SIG-M5 (cell line): ENCODE measurements at places on chromosomes 2 and 18.

DNA sequence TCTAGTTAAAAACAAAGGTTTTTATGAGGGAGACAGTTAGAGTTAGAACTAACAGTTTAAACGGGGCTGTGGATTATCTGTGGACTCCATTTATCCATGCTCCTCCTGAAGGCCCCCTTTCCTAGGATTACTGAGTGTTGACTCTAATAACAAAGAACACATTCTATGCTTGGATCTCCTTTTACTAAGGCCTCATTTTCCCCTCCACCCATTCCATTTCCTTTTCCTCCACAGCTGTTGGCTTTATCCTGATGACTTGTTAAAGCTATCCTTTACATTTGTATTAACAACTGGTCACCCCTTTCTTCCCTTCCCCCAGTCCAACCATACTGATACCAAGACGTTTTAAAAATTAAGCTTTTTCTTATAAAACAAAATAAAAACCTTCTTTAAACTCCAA is 220.6 kb downstream of the SRBD1 start:
- DNase-seq: no peak

DNA sequence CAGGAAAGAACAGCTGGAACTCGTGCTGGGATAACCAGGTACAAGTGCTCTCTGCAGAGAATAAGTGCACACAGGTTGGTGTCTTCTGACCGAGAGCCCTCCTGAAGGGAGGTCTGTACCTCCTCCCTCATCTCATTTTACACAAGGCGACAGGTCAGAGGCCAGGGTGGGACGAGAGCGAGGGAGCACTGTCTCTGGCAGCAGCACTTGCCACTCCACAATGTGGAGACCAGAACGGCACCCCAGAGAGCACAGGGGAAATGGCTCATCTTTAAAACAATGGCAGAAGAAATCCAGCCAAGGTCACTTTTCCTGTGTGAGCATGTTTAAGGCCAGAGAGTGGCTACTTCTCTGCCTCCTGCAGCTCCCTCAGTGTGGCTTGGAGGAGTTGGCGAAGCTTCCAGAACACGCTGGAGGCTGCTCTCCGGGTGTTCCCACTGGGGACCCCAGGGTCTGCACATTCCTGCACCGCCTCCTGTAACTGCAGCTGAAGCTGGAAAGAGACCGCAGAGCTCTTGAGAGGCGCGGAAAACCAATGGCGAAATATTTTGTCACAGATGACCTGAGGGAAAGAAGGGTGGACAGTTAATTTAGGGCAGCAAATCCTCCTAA is 20.8 kb downstream of the DIPK1C start:
- no peak for DNase-seq

GRCh38 chr2:240526521-240526920 is 31.3 kb downstream of the ANKMY1 start:
- DNase-seq: no peak

DNA sequence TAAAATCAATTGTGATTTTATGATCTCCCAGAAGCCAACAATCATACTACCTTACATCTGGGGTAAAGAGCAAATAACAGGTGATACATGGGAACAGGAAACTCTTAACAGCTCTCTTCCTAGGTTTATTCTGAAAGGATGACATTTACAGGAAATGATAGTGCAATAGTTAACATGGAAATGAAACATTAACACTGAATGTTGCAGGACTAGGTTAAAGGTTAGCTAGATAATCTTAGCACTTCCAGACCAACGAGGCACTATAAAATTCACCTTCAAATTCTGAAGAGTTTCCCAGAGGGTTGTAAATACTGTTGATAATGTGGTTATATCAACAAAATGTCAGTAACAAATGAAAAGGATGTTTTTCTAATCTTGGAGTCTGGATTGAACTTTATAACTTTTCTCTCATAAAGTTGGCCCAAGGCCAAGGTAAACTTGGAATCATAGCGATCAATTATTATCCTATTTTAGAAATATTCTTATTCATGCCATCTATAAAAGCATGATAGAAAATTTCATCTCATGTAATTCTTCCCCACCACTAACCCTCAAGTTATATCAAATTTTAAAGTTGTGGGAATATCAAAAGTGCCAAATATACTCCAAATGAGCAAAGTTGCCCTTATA is 32.9 kb upstream of the GCG start:
- DNase-seq: no peak

- no peak for DNase-seq
Measured at GRCh38 chr2:16693854-16694253, 28.2 kb upstream of the CYRIA start.

DNA sequence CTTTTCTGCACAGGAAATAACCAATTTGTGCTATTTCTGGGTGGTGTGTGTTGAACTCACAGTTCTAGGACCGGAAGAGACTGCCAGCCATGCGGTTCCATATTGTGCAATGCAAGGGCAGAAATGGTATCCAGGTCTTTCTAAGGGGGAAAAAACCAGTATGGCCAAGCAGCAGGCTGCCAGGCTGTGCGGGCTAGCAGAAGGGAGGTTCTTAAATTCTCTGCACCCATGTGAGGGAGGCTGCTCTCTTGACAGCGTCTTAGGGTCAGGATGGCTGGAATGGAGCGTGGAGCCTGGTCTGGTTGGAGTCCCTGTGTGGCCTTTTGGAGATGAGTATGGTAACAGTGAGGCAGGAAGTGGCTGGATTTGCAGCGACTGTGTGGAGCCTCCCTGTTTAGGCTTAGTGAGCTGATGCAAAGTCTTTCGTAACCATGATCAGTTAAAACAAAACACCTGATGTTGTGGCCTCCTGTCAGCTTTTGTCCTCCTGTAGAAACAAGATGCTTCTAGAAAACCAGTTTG is 52.6 kb downstream of the NCK2 start:
- peak; percentile 83 for DNase-seq

DNA sequence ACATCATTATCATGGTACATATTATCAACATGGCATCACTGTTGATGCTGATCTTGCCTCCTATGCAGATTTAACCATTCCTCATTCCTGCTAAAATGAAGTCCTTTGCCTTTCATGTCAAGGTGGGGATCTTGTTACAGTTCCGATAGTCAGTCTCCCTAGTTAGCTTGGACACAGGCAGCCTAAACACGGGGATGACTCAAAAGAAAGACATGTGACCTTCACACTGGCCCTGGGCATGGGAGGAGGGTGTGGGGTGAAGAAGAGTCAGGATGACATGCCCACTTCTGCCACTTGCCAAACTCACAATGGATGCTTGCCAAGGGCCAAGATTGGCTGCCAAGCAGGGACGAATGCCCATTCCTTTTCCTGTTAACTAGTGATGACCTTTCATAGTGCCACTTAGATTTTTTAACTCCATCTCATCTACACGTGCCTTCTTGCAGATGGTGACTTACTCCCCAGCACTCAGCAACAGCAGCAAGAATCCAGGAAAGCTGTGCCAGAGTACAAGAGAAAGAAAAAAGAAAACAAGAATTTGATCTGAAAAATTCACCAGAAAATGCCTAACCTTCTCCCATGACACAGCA is 13.9 kb upstream of the SLC1A4 start:
- no peak for DNase-seq

DNA sequence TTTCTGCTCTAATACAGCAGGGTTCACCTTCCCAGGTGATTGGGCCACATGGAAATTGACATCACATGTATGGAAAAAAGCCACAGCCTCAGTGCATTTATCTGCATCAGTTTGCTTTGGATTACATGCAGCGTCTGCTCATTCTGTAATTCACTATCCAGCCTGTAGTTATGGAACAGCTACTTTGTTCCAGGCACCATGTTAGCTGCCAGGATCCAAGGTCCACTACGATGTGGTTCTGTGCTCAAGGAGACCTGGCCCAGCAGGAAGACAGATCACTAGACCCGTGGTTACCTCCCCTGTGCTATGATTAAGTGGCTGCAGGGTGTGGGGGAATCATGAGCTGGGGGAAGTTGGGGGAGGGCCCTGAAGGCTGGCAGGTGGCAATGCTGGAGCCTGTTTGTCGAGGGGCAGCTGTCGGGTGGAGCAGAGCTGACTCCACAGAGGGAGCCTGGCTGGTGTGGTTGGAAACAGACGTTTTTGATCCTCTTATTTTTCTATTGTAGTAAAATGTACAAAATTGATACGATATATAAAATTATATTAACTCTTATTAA is 58.6 kb downstream of the TSHZ1 start:
- DNase-seq: no peak

- no peak for DNase-seq
Measured at GRCh38 chr2:53289309-53290006, 478.1 kb upstream of the CHAC2 start.

- DNase-seq: no peak
Measured at GRCh38 chr2:15298770-15299169, 262.4 kb downstream of the NBAS start.

DNA sequence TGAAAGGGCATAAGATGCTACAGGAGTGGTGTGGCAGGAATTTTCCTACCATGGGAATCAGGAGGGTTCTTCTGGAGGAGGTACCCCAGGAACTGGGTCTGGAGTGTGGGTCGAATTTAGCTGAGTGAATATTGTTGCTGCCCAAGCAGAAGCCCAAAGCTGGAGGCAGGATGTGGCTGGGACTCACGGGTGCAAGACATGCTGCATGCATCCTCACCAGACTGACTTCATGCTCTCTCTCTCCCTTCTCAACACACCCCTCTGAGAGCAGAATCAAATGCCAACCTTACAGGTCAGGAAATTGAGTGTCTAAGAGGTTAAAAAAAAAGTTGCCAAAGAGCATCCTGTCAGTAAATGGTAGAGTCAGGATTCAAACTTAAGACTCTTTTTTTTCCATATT is 78.8 kb upstream of the TTC39C start:
- no peak for DNase-seq

DNA sequence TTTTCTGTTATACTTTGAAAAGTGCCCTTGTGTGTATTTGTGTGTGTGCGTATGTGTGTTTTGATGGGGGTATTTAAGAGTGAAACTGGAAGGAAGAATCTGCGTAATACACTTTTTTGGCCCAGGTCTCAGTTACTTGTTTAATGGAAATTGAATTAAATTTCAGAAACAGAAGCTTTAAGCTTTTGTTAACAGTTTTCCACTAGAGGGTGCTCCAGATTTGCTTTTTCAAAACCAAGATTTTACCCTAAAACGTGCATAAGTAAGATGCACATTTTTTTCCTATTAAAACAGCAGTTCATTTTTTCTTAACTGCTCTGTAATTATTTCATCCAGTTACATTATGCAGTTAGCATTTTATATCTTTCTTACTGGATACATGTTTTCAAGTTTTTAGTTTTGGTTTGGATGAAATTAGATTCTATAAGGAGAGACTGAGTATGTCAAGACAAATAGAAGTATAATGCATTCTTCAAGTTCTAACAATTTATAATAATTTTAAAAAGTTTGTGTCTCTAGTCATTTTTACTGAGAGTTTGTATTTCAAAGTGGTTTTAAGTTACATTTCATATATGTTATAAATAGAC is 97.2 kb downstream of the PIK3C3 start:
- DNase-seq: no peak

DNA sequence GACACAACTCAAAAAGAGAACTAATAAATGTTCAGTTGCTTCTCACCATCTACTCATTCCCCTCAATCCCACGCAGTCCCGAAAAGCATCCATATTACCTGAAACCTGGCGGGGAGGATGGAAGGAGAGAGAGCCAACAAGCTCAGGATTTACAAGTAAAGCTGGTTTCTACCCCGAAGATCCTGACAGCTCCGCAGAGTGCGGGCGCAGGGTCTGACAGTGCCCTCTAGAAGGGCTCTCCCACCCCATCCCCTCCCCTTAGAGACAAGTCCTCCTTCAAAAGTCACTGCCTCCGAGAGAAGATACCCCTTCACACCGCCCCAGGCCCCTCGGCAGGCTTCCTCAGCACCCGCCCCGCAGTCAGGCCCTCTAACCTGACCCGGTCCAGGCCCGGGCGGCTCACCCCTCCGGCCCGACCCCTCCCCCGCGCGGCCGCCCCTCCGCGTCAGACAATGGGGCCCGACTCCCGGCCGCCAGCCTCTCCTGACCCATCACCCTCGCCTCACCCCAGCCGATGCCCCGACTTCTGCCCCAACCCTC is 550 bp downstream of the RAB1A start:
- DNase-seq: no peak

GRCh38 chr18:31064130-31064529 is 21.6 kb upstream of the DSC3 start:
- DNase-seq: no peak

DNA sequence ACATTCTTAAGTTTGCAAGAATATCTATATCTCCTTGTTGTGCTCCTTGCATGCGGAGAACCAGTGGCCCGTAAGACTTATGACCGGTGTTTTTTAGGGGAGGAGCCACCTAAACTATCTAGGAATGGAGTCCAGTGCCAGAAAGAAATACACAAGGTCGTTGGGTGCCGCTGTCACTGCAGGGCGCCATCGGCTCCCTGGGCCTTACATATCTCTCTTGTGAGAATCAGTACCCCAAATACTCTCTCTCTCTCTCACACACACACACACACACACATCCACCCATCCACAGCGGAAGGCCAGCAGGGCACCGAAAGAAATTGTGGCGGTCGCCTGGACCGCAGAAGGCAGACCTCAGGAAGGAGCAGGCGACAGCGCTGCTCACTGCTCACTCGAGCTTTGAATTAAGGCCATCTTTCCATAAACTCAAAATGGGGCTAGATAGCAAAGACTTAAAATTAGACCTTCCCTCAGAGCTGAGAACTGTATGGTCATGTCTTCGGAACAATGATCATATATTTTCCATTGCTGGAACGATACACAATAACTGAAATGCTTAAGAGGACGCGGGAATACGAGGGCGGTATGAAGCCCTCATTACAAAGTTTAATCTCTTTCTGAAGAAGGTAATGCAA is 10.4 kb downstream of the NR4A2 start:
- DNase-seq: no peak

GRCh38 chr2:61855318-61855613 is 1.4 kb upstream of the FAM161A start:
- no peak for DNase-seq

GRCh38 chr18:57841568-57841967 is 38.5 kb upstream of the ATP8B1 start:
- DNase-seq: no peak

GRCh38 chr2:175218551-175218950 is 37.0 kb upstream of the ATP5MC3 start:
- DNase-seq: no peak

- DNase-seq: no peak
Measured at GRCh38 chr2:218393750-218394290, 5.8 kb upstream of the CTDSP1 start.

- DNase-seq: no peak
Measured at GRCh38 chr2:23436346-23437098, 51.5 kb downstream of the KLHL29 start.

- no peak for DNase-seq
Measured at GRCh38 chr2:154855138-154855537, 156.6 kb downstream of the KCNJ3 start.

DNA sequence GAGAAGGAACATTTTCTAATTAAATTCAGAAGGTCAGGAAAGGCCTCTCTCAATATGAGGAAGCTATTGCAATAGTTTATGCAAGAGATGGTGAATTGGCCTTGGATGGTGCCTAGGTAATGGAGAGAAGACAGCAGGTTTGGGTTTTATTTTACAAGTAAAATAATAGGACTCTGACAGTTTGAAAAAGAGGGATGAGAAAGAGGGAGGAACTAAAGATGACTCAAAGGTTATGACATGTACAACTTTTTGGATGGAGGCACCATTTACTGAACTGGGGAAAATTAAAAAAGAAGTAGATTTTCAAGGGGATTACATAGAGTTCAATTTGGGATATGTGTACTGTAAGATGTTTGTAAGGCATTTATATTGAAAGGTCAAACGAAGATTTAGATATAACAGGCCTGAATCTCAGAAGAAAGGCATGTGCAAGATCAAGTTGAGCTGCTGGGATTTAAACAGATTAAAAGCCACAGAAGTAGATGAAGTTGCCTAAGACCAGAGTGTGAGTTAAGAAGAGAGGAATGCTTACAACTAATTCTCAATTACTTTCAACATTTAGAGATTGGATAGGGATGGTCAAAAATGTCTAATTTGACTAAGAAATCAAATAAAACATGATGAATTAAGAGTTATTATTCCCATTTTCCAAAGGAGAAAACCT is 12.3 kb upstream of the ASNSD1 start:
- DNase-seq: no peak
